Activated CD8-positive, alpha-beta T cell treated with anti-CD3 and anti-CD28 coated beads, Interleukin-2, amount 10 ng/mL, durations not matched to agents 7 days and 5 days (primary cell): ENCODE measurements at places on chromosomes 3 and 15.

- no peak for DNase-seq
These were observed 53.1 kb downstream of the TM2D3 start for GRCh38 chr15:101599091-101599490.

DNA sequence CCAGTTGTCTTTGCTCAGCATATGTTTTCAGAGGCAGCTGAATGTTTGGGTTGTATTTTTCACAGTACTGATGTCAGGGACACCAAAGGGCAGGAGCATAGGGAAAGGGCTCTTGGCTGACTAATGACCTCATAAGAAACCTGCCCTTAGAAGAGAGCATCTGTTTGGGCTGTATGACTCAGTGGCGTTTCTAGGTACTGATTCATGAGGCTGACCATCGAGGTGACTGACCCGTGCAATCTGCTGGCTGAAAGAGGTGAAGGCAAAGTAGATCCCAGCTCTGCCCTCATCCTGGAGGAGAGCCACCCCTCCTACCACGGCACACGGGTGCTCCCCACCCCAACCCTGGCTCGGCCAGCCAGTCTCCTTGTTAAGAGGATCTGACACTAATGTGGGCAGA lies 8.3 kb downstream of the LMCD1 start:
- DNase-seq: no peak

GRCh38 chr15:89406940-89407607 lies 72.5 kb upstream of the POLG start:
- DNase-seq: no peak

- DNase-seq: no peak
These were observed 511.4 kb upstream of the CBLB start for GRCh38 chr3:106380232-106380631.

- DNase-seq: no peak
These were observed 5.9 kb downstream of the CAMK2N2 start for GRCh38 chr3:184255291-184256039.
